GM12891 (cell line): ENCODE measurements at places on chromosomes 1 and 21.
A peak's percentile ranks its signal among the peaks of the same experiment; 100 is the strongest.

DNA sequence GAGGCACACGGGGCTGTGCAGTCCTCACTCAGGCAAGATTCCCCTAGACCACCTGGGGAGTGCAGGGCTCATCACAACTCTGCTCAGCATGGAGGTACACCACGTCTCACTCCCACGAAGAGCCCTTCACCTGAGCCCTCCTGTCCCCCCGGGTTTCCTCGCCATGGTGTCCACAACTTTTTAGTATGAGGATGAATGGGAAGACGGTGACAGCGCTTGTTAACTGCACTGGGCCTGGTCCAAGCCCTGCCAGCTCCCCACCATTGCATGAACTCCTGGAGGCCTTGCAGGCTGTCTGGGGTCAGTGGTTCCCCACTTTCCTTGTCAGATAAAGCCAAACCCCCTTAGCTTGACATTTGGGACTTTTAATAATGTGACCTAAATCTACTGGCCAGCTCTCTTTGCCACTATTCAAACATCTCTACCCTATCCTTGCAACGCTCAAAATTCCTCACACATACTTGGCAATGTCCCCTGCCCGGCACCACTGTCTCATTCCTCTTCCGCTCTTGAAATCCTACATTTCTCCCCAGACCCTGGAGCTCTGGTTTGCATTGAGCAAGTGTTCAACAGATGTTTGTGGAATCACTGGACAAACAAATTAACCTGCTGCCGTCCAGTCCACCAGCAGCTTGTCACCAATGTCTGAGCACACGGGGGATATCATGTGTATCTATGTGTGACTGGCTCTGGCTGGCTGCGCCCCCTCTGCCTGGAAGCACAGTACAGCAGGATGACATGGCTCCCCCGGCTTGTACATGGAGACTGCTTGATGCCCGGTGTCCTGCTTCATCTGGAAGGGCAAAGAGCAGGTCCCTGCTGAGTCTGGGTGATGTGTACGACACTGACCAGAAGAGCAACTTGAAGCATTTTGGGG is 11.2 kb downstream of the TMEM9 start:
- no peak for DNase-seq

DNA sequence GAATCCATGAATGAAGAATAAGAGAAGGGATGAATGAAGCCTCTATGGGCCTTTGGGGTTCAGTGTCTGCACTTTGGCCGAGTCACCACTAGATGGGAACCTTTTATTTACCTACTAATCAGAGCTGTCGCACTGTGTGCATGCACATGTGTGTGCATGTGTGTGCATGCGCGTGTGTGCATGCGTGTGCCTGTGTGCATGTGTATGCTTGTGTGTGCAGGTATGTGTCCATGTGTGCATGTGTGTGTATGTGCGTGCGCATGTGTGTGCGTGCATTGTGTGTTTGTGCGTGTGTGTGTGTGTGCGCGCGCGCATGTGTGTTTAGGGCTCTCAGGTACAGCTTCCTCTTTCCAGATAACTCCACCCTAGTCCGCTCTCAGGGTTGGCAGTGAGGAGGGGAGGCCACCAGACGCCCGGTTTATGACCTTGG is 20.4 kb upstream of the UBXN10 start:
- no peak for DNase-seq

DNA sequence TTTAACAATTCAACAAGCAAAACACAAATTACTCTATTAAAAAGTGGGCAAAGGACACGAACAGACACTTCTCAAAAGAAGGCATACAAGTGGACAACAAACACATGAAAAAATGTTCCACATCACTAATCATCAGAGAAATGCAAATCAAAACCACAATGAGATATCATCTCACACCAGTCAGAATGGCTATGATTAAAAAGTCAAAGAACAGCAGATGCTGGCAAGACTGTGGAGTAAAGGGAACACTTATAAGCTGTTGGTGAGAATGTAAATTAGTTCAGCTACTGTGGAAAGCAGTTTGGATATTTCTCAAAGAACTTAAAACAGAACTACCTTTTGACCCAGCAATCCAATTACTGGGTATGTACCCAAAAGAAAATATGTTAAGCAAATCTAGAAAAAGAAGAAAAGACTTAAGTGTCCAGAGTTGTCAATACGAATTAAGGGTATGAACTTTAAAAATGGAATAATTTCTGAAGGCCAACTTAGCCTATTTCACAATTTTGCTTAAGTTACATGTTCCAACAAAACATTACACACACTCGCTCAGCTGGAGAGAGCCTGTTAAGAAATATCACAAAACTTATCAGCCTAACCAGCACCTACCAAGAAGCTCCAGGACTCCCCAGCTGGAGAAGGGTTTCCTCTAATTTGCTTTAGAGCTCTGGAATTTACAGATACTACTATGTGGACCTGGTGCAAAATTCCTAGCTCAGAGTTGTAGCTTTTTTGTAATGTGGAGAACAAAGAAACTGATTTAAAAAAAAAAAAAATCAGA is 232.1 kb downstream of the DUSP10 start:
- no peak for DNase-seq

GRCh38 chr1:90993245-90993644 is 28.6 kb downstream of the ZNF644 start:
- DNase-seq, result no peak

GRCh38 chr1:98325646-98326440 is 335.7 kb upstream of the SNX7 start:
- DNase-seq, result no peak

- DNase-seq, result no peak
Measured at GRCh38 chr21:46622226-46622625, 13.2 kb upstream of the PRMT2 start.

- no peak for DNase-seq
Measured at GRCh38 chr1:245990315-245991022, 516.6 kb downstream of the SMYD3 start.

DNA sequence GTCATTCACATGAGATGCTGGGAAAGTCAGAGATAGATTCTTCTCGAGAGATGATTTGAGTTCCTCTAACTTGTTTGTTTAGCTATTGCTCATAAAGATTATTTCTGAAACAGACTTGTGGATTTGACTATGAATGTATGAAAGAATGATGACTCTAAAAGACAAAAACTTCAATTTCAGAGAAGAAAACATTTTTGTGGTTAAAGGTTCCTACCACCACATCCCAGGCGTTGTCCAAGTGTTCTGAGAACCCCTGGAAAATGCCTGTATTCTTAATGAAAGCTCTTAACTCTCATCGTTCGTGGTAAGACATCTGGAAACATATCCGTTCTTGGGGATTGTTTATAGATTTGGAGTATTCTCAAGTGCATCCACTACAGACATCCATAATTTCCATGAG is 228.7 kb downstream of the BARHL2 start:
- DNase-seq, result no peak

DNA sequence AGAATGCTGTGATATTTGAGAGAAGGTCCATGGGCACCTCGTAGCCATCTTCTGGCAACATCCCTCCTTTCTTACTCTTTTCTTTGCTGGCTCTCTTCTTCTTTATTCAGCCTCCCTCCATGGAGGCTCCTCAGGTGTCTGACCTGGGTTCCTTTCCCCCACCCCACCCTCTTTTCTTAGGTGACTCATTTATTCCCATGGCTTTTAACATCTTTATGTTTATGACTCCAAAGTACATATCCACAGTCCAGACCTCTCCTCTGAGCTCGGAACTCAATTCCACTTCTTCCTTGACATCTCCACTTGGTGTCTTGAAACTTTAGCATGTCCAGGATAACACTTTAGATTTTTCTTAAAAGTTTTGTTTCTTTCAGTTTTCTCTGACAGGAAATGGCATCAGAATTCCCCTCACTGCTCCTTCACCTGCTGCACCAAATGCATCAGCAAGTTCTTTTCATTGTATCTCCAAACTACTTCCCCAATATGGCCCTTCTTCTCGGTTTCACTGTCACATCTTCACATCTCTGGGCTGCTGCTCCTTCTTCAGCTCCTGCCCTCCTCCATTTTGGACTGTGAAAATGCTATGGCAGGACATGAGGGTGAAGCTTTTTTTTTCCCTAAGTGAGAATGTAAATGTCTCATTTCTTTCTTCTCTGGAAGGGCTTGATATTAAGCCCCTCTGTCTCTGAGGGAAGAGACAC is 95.9 kb downstream of the GIPC2 start:
- peak; percentile 5 for DNase-seq

DNA sequence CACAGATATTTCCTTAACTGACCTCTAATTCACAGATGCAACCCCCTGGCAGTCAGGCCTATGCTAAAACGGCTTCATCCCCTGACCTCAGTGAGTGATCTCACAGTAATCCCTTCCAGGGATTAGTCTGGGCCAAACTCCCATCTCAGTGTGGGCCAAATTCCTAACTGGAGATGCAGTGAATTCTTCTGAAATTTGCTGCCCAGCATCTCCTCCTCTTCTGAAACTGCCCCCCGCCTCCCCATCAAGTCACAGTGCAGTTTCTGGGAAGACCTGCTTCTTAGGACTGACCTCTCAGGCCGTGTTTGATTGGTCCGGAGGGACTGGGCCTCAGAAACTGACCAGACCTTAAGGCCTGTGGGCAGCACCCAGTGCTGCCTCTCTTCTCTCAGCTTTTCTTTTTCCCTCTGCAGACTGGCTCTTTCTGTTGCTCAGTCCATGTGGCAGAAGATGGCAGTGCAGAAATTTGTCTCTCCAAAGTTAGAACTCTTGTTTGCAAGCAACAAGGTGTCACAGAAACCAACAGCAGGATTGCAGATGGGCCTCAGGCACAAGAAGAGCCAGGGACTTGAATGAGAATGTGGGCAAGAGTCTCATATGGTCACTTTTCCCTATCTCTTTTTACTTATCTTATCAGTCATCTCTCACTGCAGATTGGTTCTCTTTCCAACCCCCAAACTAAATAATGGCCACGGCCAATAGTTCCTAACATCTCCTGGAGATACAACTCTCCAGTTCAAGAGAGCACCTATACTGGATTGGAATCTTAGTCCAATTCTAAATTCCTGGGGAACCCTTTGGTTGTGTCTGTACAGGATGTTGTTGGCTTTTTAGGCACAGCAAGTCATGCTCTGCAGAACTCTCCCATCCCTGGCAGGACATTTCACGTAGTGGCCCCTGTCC is 95.5 kb upstream of the RALGPS2 start:
- DNase-seq, result no peak

- DNase-seq, result no peak
Measured at GRCh38 chr1:8016895-8017241, 9.2 kb downstream of the ERRFI1 start.

- DNase-seq, result no peak
Measured at GRCh38 chr1:86151427-86151826, 5.1 kb downstream of the COL24A1 start.

DNA sequence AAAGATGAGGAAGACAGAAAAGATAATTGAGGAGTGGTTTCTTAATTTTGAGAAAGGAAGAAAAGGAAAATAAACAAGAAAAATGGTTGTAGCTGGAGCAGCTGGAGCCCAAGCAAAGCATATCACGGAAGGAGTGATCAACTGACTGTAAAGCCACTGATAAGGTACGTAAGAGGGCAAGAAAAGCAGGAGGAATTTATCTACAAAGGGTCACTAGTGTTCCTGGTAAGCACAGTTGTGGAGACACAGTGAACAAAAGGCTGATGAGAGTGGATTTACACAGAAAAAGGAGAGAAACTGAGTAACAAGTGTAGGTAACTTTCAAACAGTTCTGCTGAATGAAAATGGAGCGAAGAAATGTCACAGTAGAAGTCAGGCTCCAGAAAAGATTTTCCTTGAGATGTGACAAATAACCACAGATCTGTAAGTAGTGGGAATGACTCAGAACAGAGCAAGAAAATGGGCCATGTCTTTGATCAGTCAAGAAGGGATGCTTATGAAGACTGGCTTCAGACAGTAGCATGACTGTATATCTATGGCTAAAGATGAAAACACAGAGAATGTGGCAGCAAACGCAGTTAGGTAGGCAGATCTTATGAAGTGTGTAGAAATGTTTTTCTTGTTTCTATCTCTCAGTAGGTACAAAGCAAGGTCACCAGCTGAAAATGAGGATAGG is 45.6 kb upstream of the RBM34 start:
- no peak for DNase-seq

- no peak for DNase-seq
Measured at GRCh38 chr1:151143986-151144385, 2.4 kb downstream of the SEMA6C start.

DNA sequence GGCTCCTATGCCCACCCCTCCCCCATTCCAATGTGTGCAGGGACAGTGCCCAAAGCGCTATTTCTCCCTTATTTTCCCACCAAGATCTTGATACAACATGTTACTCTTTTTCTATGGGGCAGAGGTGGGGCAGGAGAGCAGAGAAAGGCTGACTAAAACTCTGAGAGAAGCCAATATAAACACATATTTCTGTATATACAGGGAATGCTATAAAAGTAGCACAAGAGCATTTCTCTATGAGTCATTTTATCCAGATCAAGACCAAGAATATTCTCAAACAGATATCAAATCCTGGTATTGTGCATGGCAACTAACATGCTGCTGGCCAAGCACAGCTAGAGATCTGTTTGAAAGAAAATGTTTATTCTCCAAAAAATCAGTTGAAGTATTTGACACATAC is 7.3 kb downstream of the WDR26 start:
- no peak for DNase-seq

- no peak for DNase-seq
Measured at GRCh38 chr1:91725989-91726721, 159.8 kb downstream of the TGFBR3 start.

DNA sequence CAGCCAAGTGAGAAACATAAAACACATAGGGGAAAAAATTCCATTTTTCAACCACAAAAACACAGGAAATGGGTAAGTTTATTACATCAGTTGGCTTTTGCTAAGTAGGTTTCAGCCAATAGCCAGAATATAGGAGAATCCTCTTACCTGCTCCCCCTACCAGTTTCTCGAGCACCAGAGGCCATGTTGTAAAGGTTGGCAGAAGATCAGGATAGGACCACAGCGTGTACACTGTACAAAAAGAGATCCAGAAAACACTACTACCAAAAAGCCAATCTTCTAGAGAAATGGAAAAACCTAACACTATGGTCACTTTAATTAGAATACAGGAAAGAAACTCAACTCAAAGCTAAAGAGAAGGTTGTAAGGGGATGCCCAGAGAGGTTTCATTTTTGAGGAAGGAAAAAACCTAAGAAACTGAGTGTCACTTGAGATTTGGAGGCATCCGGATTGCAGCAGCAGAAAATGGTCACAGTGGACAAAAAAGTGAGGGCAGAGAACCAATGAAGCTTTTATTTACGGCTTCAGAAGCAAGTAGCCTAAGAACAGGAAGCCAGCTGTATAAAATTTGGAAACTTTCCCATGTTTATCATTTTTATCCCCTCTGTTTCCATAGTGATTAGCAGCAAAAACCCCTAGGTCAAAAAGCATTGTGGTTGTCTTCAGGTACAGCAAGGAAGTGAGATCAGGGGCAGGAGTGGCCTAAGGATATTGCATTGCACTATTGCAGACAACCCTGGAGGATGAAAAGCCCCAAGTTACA is 2.9 kb downstream of the EIF2D start:
- DNase-seq, result no peak

DNA sequence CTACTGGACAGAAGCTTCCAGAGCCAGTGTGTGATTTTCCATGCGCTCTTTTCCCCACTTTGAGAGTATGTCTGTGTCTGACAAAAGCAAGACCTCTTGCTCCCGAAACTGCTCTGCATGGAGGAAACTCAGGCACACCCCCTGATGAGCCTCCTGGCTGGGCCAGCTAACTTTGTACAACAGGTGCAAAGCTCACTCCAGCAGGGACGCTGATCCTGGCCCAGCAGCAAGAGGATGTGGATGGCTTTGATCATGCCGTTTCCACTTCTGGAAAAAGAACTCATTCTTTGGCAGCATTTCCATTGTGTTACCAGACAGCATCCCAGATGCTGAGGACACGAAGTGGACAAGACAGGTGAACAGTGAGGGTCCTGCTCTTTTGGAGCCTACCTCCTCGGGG is 103.1 kb downstream of the TLR5 start:
- no peak for DNase-seq

- DNase-seq, result no peak
Measured at GRCh38 chr1:64497088-64497883, 27.4 kb downstream of the CACHD1 start.
